ENCODE measurements at places on chromosomes 6 and 20. TPM values are rescaled to one million over a fixed set of nuclear protein-coding genes. Genes with fewer than 3 reads are reported as not detected.
A peak's percentile ranks its signal among the peaks of the same experiment; 100 is the strongest.

The BFSP1 gene
- 13.8 TPM for total RNA-seq

The GPX6 gene
- total RNA-seq, result not detected

The ZC3H12D gene
- total RNA-seq, result not detected

The RPS6KA2 gene
- 18.5 TPM for total RNA-seq

DNA sequence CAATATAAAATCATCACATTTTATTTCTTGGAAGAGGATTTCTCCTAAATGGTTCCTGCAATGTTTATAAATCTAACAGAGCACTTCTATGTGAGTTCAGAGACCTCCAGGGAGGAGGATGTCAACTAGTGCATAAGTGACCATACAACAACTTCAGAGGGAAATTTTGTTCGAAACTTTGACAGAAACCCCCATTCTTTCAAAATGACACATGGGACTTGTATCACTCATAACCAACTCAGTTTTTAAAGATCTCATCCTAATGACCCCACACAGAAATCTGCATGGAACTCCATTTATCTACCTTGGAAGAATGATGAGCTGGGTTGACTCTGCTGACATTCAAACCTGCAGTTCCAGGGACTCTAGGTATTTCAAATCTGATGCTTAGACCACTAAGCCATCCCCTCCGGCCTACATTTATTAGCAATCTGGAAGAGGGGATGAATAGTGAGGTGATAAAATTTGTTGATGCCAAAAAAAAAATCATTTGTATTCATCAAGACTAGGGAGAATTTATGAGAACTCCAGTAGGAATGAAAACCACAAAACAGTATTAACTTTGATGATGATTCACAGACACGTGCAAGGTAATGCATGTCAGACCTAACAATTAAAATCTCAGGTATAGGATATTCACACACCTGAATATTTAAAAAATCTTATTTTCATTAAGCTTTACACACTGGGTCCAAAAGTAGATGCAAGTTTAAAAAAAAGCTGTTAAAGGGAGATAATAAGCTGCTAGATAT lies 153.0 kb downstream of the REV3L start:
- no peak for DNase-seq

- no peak for DNase-seq
Observed at GRCh38 chr20:59414936-59415623, 114.7 kb downstream of the EDN3 start.

DNA sequence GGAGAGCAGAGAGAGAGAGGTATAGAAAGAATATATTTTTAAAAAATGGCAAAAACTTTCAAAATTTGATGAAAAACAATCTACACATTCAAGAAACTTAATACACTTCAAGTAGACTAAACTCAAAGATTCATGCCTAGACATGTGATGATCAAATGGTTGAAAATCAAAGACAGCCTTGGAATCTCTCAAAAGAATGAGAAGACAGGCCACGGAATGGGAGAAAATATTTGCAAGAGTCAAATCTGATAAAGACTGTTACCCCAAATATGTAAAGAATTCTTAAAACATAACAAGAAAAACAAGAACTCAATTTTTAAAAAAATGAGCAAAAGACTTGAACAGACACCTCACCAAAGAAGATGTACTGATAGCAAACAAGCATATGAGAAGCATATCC lies 49.7 kb downstream of the THEMIS start:
- no peak for DNase-seq

GRCh38 chr20:63968928-63969760 lies 586 bp downstream of the ZNF512B start:
- DNase-seq, result peak; percentile 32

DNA sequence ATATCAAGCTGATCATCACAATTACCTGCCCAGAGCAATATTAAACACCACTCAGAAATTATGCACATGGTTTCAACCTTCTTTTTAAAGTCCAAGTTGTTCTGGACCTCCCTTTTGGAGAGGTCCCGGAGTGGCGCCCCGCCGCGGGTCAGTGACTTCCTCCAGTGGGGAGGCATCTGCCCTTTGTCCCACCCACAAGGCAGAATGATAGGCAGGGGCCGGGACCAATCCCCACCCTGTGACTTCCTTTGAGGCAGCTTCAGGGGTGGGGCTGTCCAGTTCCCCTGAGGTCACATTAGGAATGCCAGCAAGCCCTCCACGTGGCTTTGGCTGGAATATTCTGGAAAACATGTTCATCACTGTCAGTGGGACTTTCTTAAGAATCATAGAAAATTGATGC lies 207.0 kb downstream of the ANKRD60 start:
- no peak for DNase-seq

- DNase-seq, result no peak
Observed at GRCh38 chr6:4153514-4153985, 18.2 kb upstream of the ECI2 start.

DNA sequence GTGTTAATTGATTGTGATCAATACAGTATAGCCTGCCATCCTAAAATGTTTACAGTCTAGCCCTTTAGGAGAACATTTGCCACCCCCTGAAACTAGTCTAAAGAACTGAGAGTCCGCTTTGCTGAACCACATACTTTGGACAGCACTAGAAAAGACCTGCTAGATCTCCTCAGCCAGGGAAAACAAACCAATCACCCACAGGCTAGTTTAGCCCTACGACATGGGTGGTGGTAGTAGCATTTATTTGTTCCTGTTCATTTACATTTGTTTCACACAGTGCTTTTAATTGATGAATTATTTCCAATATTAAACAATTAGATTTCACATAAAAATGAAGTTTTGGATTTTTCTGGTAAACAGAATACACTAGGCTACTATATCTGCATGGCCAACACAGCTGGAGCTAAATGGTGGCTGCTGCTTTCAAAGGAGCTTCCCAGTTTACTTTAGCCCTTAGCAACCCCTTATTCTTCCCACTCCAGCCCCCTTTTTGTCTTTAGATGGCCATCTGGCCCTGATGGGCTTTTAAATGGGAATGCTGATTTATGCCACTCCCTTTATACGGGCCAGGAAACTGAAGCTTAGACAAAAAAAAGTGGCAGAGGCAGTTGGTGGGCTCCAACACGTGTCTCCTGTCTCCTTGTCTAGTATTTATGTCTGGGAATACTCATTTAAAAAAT lies 72.4 kb downstream of the ADGRG6 start:
- DNase-seq, result no peak

- no peak for DNase-seq
Observed at GRCh38 chr20:37351689-37352607, 6.0 kb downstream of the SRC start.
